ENCODE measurements at places on chromosomes 2 and 18.

DNA sequence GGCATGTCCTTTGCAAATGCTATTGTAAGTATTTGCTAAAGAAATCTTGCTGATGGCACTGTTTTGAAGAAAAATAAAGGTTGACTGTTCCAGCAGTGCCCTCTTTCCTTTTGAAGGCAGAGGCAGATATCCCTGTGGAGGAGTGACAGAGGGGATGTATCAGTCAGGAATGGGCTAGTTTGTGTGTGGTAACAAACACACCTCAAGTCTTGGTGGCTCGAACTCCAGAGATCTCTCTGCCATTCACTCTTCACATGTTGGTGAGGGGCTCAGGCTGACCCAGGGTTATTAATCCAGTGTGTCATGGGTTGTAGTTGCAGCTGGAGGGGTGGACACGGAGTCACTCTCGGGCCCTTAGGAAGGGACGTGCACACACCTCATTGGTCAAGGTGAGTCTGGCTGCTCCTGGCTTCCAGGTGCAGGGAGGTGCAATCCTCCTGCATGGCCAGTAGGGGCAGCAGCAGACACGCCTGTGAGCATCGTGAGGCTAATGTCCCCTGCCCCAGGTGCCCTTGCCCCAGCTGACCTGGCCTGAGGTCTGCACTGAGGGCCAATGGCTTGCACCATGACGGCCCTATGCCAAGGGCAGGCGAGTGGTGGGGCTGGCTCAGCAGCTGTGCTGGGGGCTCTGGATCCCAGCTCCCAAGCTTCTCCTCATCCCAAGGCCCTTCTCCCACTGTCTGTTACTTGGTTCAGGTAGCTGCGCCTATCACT lies 146.5 kb downstream of the ASB1 start:
- DNase-seq: no peak

DNA sequence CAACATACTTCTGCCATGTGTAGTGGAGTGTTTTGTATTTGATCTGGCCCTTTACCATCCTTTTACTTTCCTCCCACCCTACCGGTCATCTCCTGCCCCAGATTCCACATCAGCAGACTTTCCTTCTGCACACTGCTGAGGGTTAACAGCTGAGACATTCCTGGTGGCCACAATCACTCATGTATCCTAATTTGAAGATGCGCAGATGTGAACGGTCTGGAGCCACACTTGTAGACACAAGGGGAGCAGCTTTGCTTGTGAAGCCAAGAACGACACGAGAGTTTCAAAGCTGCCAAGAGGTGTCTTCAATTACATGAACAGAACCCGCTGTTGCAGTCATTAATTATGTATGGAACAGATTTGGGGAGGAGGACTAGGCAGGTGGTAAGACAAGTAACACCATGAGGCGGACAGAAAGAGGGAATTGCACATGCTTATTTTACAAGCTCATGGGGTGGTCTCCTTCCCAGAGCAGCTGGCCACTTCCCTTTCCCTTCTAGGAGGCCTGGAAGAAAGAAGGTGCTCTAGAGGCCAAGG lies 260.7 kb upstream of the KLHL29 start:
- DNase-seq: no peak

GRCh38 chr2:97675430-97676113 lies 6.1 kb downstream of the C2orf92 start:
- DNase-seq: no peak

DNA sequence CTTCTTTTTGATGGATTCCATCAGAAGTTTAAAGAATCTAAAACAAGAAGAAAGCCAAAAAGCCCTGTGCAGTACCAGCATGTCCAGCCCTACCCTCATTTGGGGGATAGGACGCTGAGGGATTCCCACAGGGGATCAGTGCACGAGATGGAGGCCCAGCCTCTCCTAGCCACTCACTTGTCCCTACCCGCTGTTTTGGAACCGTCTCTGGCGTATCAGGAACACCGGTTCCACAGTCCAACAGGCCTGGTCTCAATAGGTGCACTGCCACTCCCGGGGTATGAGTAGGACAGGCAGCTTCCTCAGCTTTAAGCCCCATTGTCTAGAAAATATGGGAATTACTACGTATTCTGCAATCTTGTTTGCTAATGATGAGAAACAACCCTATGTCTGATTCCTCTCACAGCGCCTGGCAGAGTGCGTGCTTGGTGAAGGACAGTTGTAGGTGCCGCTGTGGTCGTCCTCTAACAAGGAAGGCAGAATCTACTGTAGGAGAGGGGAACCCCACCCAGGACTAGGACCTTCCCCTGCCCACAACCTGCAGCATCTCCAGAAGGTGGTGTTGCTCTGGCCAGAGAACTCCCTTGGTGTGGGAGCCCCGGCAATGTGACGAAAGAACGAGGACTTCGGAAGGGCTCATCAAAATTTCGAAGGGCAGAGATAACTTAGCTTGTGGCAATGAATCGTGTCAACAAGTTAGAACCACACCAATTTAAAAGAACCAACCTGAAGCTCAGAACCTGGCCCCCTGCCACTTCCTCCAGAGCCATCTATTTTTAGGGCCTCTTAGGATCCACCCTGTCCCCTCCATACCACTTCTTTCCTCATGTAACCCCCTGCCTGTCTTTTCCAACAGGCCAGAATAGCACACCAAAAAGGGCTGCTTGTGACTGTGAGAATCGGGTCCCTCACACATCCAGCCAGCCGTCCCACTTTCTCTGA lies 71.7 kb downstream of the POLR1A start:
- DNase-seq: no peak

DNA sequence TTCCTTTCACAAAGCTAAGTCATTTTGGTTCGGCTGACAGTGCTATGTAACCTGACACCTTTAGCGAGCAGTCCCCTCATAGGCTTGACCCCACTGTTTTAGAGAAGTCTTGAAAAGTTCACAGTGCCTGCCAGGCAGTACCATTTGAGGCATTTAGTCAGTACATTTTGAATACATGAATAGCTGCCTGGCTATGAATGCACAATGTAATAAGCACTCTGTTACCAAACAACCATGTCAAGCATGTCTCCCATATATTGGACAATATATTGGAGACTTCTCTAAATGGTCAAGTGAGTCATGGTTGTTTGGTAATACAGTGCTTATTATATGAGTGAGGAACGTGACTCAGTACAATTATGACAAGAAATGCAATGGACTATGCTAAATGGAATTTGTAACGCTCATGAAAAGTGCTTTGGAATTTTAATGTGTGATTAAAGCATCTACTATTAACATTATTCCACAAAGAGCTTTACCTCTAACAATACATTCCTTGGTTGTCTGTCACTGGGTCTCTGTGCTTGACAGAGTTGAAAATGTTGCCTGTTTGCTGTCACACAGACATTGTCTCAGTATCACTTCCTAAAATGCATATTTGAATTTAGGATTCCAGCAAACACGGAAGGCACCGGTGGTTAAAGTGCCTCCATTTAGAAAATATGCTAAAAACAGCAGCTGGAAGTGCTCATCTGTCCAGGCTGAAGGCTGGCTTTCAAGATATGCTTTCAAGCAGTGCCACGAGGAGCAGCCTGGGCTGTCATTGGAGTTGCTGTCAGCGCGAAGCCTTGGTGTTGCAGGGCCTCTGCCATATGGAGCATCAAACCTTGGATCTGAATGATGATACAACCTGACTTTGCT lies 458.6 kb downstream of the FBXO15 start:
- DNase-seq: no peak

GRCh38 chr2:237752761-237753165 lies 45.8 kb upstream of the RBM44 start:
- DNase-seq: no peak

DNA sequence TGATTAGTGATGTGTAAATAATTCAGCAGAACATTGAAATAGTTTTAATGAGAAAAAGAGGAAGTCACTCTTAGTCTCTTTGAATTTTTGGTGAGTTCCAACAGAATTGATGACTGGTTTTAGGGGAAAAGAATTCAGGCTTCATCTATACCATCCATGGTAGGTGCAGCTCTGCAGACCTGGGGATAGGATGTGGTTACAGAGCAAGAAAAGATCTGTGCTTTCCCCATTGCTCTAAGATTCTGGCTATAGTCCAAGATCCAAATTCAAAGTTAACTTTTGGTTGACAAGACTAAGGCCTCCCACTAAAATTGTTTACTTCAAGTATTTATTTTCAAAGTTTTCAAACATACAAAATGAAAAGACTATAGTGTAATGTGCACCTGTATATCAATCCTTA lies 3.6 kb downstream of the UGT1A10 start:
- no peak for DNase-seq

DNA sequence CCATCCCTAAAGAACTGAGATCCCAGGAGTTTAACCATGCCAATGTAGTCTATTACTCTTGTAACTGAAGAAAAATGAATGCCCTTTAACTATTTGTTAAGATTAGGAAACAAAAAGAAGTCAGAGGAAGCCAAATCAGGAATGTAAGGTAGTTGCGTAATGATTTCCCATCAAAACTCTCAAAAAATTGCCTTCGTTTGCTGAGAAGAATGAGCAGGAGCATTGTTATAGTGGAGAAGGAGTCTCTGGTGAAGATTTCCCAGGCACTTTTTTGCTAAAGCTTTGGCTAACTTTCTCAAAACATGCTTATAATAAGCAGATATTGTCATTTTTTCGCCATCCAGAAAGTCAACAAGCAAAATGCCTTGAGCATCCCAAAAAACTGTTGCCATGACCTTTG lies 224.0 kb upstream of the SIX2 start:
- DNase-seq: no peak

DNA sequence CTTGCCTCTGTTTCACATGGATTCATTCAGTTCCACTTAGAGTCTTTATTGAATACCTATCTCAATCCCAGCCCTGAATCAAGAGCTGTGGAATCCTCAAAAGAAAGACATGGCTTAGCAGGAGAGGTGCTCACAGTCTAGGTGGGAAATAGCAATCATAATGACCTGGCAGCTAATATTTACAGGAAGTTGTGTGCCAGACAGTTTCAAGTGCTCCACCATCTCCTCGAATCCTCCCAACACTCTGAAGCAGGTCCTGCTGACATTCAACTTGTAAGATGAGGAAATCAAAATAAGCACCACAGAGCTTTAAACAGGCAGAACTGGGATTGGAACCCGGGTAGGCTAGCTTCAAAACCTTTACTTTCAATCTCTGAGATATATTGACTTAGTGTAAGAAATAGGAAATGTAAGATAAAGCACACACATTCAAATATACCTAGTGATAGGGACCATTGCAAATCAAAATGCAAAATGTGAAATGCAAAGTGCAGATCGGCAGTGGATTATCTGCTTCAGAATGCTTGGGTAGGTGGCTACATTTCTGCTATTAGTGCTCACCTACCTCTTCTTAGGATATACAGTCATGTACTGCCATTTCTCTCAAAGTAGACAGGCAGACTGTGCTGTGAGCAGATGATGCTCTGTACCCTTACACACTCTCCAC lies 182.0 kb downstream of the PRKCE start:
- no peak for DNase-seq

DNA sequence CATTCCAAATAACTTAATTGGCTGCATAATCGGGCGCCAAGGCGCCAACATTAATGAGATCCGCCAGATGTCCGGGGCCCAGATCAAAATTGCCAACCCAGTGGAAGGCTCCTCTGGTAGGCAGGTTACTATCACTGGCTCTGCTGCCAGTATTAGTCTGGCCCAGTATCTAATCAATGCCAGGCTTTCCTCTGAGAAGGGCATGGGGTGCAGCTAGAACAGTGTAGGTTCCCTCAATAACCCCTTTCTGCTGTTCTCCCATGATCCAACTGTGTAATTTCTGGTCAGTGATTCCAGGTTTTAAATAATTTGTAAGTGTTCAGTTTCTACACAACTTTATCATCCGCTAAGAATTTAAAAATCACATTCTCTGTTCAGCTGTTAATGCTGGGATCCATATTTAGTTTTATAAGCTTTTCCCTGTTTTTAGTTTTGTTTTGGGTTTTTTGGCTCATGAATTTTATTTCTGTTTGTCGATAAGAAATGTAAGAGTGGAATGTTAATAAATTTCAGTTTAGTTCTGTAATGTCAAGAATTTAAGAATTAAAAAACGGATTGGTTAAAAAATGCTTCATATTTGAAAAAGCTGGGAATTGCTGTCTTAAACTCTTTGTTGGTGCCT lies 1.4 kb downstream of the PCBP1 start:
- DNase-seq: no peak

GRCh38 chr2:71700041-71700657 lies 246.8 kb downstream of the DYSF start:
- DNase-seq: no peak

DNA sequence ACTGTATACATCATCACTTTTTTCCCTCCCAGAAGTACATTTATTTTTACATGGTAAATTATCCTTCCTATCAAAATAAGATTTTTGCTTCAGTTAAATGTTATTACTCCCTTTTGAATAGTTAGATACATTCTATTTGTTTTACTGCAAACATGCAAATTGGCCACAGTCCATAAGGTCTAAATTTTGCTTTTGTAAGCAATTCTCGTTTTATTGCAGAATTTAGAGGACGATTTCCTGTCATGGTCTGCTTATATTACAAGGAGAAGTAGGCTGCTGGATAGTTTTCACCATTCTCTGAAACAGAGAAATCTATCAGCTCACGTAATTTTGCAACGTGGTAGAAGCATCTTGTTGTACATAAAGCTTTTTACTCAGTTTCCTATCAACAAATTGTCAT lies 1632.5 kb downstream of the LRP1B start:
- no peak for DNase-seq

- no peak for DNase-seq
These were observed 99.2 kb downstream of the RND3 start for GRCh38 chr2:150388289-150388625.

- no peak for DNase-seq
These were observed 645 bp downstream of the KCTD18 start for GRCh38 chr2:200509235-200509611.

DNA sequence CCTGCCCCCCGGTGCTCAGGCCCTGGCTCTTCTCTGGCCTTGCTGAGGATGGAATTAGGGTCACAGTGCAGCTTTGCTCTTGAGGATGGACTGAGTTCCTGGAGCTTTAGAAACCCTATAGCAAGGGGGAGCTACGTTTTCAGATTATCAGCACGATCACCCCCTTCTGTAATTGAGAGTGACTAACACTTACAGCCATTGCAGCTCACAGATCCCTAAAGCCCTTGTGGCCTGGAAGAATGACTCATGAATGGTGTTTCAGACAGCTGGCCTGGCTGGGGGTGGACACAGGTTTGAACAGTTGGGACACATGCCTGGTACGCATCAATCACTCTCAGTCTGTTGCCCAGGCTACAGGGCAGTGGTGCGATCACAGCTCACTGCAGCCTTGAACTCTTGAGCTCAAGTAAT lies 79.7 kb upstream of the IGFBP5 start:
- peak; percentile 32 for DNase-seq

GRCh38 chr18:37421341-37422077 lies 144.1 kb downstream of the CELF4 start:
- no peak for DNase-seq

- DNase-seq: no peak
These were observed 482.7 kb downstream of the RIT2 start for GRCh38 chr18:42632801-42633200.

DNA sequence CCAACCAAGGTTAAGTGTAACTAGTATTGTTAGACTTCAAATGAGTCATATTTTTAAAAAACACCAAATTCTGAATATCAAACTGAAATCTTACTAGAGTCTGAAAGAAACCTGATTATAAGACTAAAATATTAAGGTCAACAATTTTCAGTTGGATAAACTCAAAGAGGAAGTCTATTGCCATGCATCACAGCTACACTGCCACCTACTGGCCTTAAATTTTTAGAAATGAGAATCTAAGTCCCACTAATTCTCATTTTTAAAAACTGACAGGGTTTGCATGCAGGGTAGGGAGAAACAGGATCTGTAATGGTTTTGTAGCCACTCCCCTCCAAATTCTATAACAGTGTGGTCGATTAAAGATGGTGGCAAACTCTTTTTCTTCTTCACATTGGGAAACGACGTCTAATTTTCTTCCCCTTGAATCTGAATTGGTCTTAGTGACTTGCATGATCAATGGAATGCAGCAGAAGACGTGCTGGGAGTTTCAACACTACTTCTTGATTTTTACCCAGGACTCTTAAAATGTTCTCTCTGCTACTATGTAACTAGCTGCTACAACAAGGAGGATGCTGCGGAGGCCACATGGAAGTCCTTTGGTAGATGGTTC lies 176.1 kb upstream of the SESTD1 start:
- DNase-seq: no peak
